Renal cortex interstitium (tissue), 15 donors: ENCODE measurements at places on chromosomes 7 and 10. TPM values are rescaled to one million over a fixed set of nuclear protein-coding genes. Genes with fewer than 3 reads are reported as not detected.

GRCh38 chr7:142908921-142909890 lies 23.7 kb upstream of the TRPV6 start:
- DNase-seq = no peak

- DNase-seq = no peak
Observed at GRCh38 chr7:150964593-150965111, 13.5 kb downstream of the KCNH2 start.

- DNase-seq = no peak
Observed at GRCh38 chr10:78651287-78651686, 417.5 kb upstream of the ZMIZ1 start.

DNA sequence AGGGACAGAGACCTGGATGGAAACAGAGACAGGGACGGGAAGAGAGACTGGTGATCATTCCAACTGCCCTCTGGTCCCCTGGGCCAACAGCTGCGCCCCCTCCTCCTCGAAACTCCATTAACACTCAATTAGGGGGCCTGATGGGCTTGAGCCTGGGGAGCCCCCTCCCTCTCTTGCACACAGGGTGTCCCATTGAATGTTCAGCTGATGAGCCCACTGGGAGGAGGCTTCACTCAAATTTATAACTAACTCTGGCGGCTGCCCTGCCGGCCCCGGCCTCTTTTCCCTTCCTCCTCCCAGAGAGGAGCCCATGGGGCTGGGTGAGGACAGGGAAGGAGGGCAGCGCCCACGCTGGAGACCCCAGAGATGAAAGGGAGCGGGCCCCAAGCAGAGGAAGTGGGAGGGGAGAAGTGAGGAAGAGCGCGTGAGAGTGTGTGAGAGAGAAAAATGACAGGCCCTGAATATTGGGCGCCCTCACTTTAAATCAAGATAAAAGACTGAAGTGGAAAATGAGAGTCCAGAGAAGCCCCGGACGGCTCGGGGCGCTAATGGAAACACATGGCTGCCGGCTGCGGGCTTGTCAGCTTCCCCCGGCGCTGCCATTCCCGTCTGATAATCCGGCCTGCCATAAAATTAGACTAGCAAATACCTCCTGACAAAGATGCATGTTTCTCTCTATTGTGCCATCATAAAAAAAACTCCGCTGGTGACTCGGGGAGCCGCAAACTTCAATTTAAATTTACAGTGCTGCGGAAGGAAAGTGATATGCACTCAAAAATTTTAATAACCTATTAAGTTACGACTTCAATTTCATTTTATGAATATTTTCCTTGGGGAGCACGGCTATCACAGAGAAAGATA lies 58.0 kb upstream of the PAX2 start:
- DNase-seq = no peak

GRCh38 chr7:142960955-142961512 lies 1.1 kb downstream of the KEL start:
- no peak for DNase-seq

DNA sequence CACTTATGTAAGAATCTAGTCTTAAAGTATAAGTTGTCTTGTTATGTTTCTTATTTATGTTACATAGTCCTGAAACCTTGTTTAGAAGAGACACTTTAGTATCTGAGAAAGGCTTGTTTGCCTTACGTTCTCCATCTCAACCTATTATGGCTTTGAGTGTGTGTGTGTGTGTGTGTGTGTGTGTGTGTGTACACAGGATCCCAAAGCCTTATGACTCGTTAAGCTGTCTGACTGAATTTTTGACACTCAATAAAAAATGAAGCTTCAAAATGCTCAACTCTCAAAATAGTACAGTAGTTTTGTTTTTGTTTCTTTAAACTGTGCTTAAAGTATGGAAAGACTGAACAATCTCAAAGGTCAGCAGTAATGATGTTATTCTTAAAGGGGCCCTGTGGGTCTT lies 18.0 kb downstream of the CALU start:
- DNase-seq = no peak

DNA sequence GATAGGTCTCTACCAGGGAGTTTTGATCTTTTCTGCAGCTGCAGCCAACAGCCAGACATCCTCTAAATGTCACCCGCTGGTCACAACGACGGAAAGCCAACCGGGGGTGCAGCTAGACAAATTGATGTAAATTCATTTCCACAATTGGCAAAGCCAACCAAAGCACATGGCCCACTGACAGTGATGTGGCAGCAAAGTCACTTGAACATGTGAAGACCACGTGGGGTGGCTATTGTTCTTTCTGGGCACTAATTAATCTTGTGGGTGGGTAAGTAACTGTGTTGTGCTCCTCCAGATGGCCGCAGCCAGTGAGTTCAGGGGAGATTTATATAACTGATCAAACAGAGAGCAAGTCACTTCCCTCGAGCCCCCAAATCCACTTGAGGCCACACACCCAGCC lies 354.1 kb downstream of the ANKRD30A start:
- DNase-seq = no peak

GRCh38 chr10:59175538-59176240 lies 754 bp upstream of the PHYHIPL start:
- DNase-seq = no peak

- DNase-seq = peak; percentile 45
Observed at GRCh38 chr10:79069325-79070080, 737 bp downstream of the ZMIZ1 start.

DNA sequence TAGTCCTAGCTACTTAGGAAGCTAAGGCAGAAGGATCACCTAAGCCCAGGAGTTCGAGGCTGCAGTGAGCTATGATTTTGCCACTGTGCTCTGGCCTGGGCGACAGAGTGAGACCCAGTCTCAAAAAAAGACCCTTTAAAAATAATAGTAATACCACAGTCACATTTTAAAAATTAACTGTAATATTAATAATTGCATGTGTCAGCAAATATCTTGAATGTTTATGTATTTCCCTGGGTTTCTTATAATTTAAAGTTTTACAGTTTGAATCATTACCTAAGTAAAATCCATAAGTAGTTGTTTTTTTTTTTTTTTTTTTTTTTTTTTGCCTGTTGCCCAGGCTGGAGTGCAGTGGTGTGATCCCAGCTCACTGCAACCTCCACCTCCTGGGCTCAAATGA lies 69.2 kb downstream of the LYZL2 start:
- DNase-seq = no peak

DNA sequence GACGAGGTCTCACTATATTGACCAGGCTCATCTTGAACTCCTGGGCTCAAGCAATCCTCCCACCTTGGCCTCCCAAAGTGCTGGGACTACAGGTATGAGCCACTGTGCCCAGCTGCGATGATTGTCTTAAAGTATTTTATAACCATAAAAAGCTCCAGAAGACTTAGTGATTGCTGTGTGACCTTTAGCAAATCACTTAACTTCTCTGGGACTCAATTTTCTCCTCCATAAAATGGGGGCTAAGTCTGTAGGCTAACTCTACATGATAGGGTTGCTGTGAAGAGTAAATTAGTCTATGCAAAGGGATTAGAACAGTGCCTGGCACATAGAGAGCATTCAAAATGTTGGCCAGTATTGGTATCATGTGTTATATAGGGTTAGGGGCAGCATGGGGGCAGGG lies 42.8 kb downstream of the PPIF start:
- DNase-seq = no peak

- DNase-seq = no peak
Observed at GRCh38 chr10:68900427-68901104, 549 bp upstream of the DDX50 start.

- no peak for DNase-seq
Observed at GRCh38 chr7:156472267-156472666, 168.3 kb upstream of the RNF32 start.

- no peak for DNase-seq
Observed at GRCh38 chr10:122853665-122854313, 8.1 kb upstream of the CUZD1 start.

- DNase-seq = no peak
Observed at GRCh38 chr10:122165484-122166276, 105.4 kb upstream of the BTBD16 start.

GRCh38 chr7:20786421-20786778 lies 286 bp downstream of the SP8 start:
- no peak for DNase-seq

- DNase-seq = no peak
Observed at GRCh38 chr7:33422825-33423645, 293.7 kb downstream of the BBS9 start.

DNA sequence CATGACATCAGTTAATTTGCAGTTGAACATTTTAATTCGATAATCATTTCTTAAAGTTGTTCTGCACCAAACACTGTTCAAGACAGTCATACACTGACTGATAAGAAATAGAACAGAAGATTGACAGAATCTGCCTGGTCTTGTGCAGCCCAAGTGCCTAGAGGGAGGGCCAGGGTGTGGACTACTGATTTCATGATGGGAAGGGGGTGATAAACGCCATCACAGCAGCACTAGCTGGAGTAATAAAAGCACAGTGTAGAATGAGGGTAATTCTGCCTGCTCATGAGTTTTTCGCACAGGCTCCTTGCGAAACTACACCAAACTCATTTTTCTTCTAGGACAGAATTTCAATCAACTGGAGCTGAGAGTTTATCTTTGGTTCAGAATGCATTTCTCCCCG lies 270.1 kb downstream of the ARL4A start:
- no peak for DNase-seq

DNA sequence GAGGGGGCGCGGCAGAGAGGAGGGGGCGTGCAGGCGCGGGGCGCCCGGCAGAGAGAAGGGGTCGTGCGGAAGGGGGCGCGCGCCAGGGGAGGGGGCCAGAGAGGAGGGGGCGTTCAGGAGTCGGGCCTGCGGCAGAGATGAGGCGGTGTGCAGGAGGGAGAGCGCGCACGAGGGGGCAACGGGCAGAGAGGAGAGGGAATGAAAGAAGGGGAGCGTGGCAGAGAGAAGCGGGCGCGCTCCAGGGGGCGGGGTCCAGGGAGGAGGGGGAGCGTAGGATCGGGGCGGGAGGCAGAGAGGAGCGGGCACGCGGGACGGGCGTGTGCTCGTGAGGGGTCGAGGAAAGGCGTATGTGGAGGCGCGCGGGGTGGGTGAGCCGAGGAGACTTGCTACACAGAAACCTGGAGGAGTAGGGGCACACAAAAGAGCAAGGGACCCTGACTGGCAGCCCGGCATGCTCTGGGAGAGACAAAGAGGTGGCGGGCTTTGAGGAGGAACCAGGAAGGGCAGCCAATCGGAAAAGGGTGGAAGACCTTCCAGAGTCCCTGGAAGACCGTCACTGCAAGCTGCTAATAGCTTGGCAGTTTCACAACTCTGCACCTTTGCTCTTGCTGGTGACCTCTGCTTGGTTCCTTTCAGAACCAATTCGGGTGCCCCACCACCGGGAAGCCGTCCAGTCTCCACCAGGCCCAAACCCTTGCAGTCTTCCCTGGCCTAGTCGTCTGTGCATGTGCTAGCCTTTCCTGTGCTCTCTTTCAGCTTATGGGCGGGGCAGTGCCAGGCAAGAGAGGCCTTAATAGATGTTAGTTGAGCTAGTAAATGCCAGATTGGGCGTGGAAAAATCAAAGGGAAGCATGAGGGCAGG lies 639 bp downstream of the DYDC2 start:
- DNase-seq = peak; percentile 48

DNA sequence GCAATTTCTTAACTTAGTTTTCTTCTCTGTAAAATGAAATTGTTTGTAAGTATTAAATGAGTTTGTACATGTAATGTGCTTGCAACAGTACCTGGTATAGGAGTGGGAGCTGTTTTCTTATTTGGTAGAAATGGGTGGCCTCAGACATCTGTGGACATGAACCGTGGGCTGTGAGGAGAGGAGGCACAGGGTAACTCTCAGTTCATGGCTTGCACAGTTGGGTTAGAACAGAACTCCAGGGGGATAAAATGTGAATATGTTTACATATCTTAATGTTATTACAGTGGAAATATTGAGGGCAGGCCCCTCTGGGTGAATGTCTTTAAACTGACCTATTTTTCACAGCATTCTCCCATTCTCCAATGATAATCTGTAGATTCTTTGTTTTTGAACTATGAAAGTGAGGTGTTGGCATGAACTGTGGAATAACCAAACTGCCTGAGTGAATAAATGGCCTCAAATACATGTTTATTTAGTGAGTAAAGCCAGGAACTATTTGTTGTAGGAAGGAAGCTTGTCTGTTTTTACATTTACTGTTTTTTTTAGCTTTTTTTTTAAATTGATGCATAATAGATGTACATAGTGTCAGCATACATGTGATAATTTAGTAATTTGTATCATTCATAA lies 2.6 kb downstream of the ABCA13 start:
- DNase-seq = no peak

DNA sequence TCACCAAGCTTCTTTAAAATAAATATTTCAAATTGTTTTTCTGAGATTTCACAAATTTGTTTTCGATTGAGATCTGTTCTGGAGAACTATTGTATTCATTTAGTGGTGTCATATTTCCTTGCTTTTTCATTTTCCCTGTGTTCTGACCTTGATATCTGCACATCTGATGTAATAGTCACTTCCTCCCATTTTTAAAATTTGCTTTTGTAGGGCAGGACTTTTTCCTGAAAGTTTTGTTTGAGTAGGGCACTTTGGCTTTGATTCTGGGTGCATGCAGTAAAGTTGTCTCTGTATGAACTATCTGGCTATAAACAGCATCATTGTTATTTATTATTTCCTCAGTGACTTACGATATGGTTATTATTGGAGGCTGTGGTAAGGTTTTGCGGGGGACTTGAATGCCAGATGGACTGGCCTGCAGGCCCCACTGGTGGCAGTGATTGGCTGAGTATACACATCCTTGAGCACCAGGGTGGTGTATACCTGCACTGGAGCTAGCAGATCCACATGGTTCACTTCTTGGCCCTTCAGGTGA lies 83.6 kb downstream of the CSTF2T start:
- DNase-seq = no peak

- peak; percentile 80 for DNase-seq
Observed at GRCh38 chr7:1693991-1694524, 24.0 kb downstream of the ELFN1 start.

DNA sequence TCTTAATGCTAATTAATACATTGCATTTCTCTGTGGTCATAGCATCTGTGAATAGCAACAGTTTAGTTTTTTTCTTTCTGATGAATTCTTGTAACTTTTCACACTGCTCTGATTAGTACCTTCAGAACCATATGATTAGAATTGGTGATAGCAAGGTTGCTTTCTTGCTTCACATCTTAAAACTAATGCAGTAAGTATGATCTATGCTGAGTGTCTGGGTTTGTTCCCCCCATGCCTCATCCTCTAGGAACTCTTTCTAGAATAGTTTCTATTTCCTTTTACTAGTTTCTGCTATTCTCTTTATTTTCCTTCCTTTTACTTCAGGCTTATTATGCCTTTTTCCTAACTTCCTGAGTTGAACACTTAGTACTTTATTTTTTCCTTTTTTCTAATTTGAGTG lies 32.4 kb downstream of the TES start:
- DNase-seq = no peak

DPP6 gene
- 52.1 TPM for polyA plus RNA-seq

COL17A1 gene
- 1.3 TPM for polyA plus RNA-seq

AHR gene
- polyA plus RNA-seq = 29.2 TPM

GOLGA7B gene
- polyA plus RNA-seq = 0.31 TPM

PHKG1 gene
- 1.4 TPM for polyA plus RNA-seq

CCL26 gene
- 0.20 TPM for polyA plus RNA-seq

LARP4B gene
- 43.1 TPM for polyA plus RNA-seq

GPER1 gene
- polyA plus RNA-seq = 6.5 TPM

CCDC3 gene
- 13.5 TPM for polyA plus RNA-seq

RARRES2 gene
- polyA plus RNA-seq = 37.9 TPM

NEURL1 gene
- 0.90 TPM for polyA plus RNA-seq

PSD gene
- 13.1 TPM for polyA plus RNA-seq

MBL2 gene
- polyA plus RNA-seq = not detected
